Hindlimb muscle (tissue), 1 donor: ENCODE measurements at places on chromosomes 11 and 22.

DNA sequence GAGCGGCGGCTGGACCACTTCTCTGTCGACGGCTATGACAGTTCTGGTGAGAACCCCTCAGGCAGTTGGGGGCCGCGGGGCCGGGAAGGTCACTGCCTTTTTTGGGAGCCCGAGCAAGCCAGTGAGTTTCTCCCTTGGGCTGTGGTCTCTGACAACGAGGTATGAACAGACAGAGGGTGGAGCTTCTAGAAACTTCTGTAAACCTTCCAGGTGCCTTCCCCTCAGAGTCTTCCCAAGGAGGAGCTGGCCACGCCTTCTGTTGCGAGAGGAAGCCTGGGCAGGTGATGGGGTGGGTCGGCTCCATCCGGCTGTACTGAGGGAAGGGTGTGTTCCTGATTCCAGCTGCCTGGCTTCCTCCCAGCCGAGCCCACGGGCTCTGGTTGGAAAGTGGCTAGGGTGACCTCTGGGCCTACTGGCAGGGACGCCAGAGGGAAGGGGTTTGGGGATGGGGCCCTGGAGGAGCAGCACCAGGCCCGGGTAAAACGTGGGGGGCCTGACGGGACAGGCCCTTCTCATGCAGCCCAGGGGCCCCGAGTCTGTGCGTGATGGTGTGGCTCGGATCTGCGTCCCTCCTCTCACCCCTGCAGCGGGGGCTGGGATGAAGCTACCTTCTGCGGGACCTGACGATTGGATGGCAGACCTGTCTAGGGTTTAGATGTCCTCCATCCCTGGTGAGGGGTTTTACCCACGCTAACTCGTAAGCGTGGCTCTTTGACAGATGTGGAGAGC lies 110.8 kb downstream of the KCNQ1OT1 start:
- DNase-seq, result no peak

DNA sequence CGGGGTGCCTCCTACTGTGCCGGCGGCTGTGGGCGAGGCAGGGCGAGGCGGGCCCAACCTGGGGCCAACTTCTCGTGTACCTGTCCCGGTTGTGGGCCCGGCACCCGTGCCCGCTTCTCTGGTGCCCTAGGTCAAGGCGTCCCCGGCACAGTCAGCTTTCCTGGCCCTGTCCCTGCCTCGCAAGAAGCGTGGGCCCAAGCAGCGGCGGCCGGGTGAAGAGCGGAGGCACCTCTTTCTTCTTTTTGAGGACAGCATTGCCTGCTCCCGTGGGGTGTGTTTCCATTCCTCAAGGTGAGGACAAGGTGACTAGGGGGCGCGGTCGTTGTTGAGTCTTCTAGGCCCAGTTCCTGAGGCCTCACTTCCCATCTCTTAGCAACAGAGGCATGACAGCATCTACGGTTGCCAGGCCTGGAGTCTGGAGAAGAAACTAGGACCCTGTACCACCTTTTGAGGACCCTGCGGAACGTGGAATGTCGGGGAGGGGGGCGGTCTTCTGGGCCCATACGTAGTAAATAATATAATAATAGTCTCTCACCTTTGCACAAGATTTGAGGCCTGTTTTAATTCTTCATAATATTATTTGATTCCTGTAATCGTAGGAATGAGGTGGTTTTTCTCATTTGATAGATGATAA lies 418 bp downstream of the ACO2 start:
- DNase-seq, result no peak

- DNase-seq, result no peak
Measured at GRCh38 chr11:19848219-19848618, 135.6 kb downstream of the NAV2 start.

GRCh38 chr11:460331-461199 lies 10.5 kb downstream of the PTDSS2 start:
- no peak for DNase-seq

- no peak for DNase-seq
Measured at GRCh38 chr11:97786961-97787360, 1233.8 kb upstream of the CNTN5 start.

GRCh38 chr11:70247042-70247709 lies 23.3 kb upstream of the PPFIA1 start:
- DNase-seq, result no peak

- DNase-seq, result no peak
Measured at GRCh38 chr11:64757549-64758329, 2.0 kb downstream of the PYGM start.

- DNase-seq, result no peak
Measured at GRCh38 chr11:60280412-60280811, at the start of gene MS4A4A. MS4A4A (plus strand) TSS chr11:60280666; CDS start chr11:60280676, 10 bp downstream.

DNA sequence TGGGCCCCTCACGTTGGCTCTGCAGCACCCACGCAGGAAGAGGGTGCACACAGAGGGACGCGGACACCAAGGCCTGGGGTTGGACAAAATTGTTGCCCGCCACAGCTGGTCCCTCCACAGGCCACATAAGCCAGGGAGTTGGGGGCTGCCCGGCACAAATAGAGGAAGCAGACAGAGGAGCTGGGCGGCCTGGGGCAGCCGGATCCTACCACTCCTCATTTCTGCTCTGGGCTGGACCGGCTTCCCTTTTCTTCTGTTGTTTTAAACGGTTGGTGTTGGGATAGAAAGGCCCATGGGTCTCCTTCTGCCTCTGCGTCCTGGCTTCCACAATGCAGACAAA lies 36.4 kb upstream of the LINC01488 start:
- no peak for DNase-seq

DNA sequence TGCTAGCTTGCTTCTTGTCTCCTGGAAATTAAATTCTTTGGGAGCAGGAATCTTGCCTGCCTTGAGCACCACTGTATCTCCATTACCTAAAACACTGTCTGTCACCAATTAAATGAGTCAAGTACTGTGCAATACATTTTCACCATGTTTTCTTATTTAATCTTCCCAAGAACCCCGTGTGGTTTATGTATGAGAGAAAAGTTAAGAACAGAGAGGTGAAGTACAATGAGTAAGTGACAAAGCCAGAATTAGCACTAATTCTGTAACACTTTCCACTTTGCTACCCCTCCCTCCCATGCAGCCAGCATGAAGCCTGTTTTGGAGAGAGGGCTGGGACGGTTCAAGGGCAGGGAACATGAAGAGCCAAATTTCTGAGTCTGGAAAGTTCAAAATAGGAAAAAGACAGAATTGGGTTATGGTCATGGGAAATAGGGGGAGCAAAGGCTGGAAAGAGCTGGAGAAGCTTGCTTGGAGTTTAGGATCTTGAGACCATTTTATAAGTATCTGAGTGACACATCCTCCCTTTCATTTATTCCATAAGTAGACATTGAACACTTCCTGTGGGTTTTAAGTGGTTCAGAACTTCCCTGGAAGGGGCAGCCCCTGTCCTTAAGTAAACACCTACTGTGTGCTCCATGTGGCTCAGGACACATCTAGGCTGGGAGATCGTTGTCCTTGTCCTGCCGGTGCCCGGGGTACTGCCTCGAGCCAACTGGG lies 60.5 kb upstream of the CHST1 start:
- no peak for DNase-seq

- no peak for DNase-seq
Measured at GRCh38 chr11:119337581-119338317, 2.9 kb downstream of the C1QTNF5 start.

DNA sequence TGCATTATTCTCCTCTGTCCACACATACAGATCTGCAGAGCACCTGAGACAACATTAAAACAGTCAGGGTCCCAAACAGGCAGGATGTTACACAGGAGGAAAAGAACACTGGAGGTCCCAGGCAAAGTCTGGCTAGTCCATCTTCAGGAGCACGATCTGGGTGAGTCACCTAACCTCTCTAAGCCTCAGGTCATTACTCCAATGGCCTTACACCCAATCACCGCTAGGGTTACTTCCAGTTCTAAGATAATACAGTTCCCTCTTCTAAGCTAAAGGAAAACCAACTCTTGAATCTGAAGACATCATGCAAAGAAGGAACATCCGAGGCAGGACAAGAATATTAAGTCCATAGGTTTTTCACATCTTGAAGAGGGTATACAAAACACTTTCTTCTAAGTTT lies 24.5 kb downstream of the ASCC2 start:
- DNase-seq, result no peak

GRCh38 chr11:1796413-1797011 lies 32.8 kb upstream of the CTSD start:
- DNase-seq, result no peak

DNA sequence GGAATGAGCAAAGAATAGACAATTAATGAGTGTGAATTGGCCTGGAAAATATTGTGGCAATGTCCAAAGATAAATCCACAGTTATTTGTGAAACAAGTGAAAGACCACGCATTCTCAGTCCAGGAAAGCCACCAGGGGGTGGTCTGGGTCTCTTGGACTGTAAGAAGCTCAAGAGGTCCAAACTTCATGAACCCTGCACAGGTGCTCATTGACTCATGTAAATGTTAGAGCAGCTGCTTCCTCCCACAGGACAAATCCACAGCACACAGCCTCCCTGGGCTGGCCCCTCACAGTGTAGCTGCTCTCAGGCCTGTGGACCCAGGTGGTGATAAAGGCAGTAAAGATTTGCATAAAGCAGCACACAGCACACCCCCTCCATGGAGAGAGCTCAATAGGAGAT lies 114.0 kb downstream of the ZNF280B start:
- DNase-seq, result no peak

GRCh38 chr22:17927062-17927461 lies 97.3 kb downstream of the MICAL3 start:
- DNase-seq, result no peak

DNA sequence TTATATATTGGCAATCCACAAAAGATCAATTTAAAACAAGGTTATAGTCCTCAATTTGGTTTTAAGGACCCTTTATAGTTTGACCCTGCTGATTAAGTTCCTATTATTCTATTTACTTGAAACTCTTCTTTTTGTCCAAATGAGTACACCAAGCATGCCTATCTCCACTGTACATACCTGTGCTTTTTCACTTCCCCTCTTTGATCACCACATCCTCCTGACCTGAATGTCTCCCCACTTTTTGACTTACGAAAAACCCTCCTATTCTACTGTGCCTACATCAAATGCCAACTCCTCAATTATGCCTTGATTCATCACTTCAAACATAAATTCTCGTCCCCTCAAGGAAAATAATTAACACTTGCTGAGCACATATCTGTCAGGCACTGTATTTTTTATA lies 113.5 kb downstream of the SOX6 start:
- DNase-seq, result no peak

DNA sequence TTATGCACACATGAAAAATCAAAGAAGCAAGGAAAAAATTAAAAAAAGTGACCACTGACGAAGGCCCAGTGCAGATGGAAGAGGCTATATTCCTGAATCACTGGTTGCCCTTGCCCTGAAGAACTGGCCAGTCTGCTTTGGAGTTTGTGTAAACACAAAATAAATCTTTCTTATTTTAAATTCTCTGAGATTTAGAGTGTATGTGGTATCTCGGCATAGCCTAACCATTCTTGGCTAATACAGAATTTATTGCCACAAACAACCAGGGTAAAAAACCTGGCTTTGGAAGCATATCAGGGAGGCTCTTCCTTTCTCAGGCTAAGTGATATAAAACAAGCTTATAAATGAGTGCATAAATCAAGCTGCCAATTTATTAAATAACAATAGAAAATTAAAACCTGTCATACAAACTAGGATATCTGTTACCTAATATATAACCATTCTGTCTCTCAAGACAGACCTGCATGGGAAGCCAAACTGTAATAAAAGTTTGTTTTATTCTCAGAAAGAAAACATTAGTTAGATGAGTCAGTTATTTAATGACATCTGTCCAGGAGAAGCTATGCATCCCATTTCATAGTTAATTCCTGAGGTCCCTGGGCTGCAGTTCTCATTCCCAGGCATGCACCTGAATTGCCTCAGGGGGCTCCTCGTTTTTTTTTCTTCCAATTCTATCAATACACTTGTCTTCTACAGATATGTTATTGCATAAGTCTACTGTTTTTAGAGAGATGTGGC lies 6.1 kb upstream of the TMEM135 start:
- DNase-seq, result no peak

GRCh38 chr11:7577291-7578190 lies 63.7 kb downstream of the PPFIBP2 start:
- peak; percentile 69 for DNase-seq

GRCh38 chr22:23908587-23909205 lies 14.5 kb downstream of the MIF start:
- no peak for DNase-seq

DNA sequence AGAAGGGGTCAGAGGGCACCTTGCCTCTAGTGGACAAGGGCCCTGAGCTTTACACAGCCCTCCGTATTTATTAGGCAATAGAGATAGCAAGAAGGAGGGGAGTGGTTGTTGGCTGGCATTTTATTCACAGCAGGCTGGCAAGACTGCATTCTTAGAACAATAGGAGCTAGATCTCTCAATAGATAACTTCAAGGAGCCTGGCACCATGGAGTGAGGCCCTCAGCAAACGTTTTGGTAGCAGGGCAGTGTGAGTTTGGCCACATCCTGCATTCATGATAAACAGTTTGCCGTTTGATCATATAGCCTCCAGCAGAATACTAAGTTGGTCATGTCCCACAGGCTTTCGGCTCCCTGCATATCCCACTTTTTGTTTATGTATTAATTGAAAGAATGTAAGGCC lies 31.6 kb downstream of the OR10A6 start:
- no peak for DNase-seq

- DNase-seq, result no peak
Measured at GRCh38 chr22:26090821-26091220, 78.4 kb upstream of the SEZ6L start.

DNA sequence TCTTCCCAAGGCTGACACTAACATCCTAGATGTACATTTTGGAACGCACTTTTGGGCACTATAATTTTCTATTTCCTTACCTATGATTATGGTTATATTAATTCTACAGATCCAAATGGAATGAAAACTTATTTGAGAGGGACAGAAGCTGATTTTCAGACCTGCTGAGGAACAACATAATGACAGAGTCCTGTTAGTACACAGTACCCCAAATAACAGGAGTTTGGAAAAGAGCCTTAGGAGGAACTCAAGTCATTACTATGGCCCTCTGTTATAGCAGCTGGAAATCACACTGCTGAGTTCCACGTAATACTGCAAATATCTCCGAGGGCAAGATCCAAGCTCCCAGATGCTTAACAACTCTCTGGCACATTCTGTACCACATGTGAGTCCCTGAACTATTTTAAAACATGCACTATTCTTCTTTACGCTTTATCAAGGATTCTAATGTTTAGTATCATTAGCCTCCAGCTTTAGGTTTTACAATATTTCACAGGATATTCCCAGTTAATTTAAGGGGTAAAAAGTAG lies 1027.7 kb upstream of the CCDC90B start:
- peak; percentile 14 for DNase-seq

GRCh38 chr22:22770280-22770871 lies 117.2 kb upstream of the IGLL5 start:
- no peak for DNase-seq

- no peak for DNase-seq
Measured at GRCh38 chr11:26974996-26975395, 18.9 kb upstream of the FIBIN start.

DNA sequence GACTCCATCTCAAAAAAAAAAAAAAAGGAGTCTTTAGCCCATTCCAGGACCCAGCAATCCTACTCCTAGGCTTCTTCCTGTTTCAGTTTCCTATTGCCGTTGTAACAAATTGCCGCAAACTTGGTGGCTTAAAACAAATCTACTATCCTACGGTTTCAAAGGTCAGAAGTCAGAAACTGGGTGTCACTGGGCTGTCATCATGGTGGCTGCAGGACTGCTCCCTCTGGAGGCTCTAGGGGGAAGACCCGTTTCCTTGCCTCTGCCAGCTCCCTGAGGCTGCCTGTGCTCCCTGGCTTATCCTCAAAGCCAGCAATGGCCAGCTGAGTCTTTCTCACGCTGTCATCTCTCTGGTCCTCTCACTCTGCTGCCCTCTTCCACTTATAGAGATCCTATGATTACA lies 8.7 kb upstream of the DAGLA start:
- no peak for DNase-seq
